ENCODE measurements at places on chromosomes 16 and 17.

GRCh38 chr17:82343560-82343959, 10.0 kb upstream of the SECTM1 start:
- DNase-seq = no peak

- no peak for DNase-seq
Measured at GRCh38 chr17:223723-224471, 42.4 kb upstream of the DOC2B start.

GRCh38 chr16:53821957-53822625, 118.1 kb downstream of the FTO start:
- no peak for DNase-seq

- DNase-seq = no peak
Measured at GRCh38 chr16:29645694-29646187, 17.3 kb upstream of the SPN start.

DNA sequence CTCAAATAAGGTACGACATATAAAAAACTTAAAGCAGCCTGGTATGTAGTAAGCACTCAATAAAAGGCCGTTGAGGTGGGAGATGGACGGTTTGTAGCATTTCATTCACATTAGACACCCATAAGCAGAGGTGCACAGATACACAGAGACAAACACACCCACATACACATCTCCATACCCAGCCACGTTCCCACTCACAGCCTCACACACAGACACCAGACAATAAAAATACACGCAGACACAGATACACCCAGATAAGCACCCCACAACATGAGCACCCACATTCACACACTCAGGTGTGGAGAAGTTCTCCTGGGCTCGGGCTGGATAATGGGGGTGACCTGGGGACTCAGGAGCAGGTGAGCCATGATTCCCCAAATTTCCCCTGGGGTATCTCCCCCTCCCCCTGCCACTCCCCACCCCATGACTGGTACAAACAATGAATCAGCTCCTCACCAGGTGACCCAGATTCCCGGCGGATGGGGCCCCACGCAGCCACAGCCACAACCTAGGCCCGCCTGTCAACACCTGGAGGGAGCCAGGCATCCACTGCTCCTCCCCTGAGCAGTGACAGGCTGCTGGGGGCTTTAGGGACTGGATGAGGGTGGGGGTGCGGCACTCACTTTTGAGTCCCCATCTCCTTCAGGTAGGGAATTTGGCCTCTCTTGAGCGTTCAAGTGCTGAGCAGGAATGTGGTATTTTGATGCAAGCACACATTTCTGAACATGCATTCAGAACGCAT, 2.7 kb downstream of the DLX3 start:
- no peak for DNase-seq

- no peak for DNase-seq
Measured at GRCh38 chr17:19418251-19418992, 7.4 kb downstream of the RNF112 start.

GRCh38 chr16:66800856-66801255, 528 bp downstream of the TERB1 start:
- DNase-seq = no peak

DNA sequence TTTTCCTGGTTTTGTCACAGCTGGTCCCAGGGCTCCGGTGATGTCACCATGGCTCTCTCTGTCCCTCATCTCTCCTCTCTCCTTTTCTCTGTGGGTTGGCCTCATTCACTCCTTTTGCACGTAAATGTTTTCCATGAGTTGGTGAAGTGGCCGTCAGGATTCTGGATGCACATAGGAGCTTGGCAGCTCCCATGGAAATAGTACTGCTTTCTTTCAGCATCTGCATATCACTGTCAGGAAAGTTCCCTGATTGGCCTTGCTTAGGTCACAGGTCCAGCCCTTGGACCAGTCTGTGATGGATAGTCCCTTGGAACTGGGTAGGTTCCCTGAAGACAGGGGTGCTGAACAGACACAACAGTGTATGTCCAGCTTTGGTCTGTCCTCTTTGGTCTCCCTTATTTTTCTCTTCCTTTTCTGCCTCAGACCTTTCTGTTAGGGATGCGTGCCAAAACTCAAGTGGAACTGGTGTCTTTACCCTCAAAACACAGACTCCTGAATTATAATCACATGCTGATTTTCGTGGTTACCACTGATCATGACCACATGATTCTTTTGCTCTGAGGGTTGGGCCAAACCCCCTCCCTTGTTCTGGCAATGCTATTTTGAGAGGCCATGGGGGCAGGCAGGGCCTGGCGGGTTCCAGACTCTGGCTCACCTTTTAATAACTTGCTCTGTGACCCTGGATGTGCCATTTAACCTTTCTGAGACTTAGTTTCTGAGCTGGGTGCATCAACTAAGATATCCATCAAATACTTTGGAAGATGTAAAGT, 99.0 kb downstream of the MSI2 start:
- DNase-seq = no peak

- DNase-seq = no peak
Measured at GRCh38 chr17:11438673-11439072, 159.6 kb upstream of the DNAH9 start.

- DNase-seq = no peak
Measured at GRCh38 chr17:48486557-48486956, 44.3 kb downstream of the HOXB1 start.

GRCh38 chr16:55842369-55843104, 9.6 kb upstream of the CES1 start:
- no peak for DNase-seq

DNA sequence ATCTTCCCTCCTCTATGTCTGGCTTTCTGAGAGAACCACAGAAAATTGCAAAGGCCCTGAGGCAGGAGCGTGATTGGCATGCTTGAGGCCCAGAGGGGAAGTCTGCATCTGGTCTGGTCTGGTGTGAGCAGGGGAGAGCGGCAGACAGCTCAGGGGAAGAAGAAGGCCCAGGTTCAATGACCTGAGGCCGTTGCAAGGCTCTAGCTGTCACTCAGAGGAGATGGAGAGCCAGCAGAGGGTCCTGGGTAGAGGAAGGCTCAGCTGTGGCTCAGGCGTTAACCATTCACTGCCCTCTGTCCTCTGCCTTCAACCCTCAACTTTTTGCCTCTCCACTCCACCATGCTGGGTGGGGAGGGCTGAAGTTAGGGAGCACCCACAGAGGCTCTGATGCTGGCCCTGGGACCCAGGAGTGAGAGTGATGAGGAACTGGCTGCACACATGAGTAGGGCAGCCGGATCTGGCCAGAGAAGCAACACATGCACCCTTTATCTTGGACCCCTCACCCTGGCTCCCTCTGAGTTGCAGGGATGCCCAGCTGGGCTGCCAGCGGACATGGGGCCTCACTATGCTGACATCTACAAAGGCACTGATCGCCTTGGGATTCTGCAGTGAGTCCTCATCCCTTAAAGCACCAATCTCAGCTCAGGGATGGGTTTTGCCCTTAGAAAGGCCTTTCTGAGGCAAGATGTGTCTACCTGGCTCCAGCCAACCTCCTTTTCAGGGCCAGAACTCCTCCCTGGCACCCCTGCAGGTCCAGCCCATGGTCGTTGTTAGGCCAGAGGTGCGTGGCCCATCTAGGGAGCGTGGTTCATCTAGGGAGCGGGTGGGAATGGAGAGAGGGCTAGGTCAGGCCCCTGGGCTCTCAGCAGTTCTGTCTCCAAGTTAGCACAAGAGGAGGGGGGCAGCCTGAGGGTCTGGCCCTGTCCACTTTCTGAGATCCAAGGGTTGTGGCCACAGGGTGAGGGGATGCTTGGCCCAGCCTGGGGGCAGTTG, 7.7 kb upstream of the KRTAP17-1 start:
- DNase-seq = no peak

GRCh38 chr16:72957303-72958277, 90.3 kb downstream of the ZFHX3 start:
- DNase-seq = no peak

DNA sequence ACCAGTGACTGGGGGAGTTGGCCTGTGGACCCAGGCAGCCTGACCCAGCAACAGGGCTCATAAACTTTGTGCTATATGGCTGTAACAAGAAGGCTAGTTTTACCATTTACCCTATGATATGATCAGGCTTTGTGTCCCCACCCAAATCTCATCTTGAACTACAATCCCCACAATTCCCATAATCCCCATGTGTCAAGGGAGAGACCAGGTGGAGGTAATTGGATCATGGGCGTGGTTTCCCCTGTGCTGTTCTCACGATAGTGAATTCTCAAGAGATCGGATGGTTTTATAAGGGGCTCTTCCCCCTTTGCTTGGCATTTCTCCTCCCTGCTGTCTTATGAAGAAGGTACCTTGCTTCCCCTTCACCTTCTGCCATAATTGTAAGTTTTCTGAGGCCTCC, 111.2 kb upstream of the NLRP1 start:
- DNase-seq = no peak

DNA sequence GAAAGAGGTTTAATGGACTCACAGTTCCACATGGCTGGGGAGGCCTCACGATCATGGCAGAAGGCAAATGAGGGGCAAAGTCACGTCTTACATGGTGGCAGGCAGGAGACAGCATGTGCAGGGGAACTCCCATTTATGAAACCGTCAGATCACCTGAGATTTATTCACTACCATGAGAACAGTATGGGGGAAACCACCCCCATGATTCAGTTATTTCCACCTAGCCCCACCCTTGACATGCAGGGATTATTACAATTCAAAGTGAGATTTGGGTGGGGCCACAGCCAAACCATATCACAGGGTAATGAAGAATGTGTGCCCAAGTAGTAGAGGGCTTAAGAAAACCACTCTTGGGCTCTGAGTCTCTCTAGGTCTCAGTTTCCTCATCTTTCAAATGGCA, 85.1 kb downstream of the PRKCB start:
- no peak for DNase-seq

DNA sequence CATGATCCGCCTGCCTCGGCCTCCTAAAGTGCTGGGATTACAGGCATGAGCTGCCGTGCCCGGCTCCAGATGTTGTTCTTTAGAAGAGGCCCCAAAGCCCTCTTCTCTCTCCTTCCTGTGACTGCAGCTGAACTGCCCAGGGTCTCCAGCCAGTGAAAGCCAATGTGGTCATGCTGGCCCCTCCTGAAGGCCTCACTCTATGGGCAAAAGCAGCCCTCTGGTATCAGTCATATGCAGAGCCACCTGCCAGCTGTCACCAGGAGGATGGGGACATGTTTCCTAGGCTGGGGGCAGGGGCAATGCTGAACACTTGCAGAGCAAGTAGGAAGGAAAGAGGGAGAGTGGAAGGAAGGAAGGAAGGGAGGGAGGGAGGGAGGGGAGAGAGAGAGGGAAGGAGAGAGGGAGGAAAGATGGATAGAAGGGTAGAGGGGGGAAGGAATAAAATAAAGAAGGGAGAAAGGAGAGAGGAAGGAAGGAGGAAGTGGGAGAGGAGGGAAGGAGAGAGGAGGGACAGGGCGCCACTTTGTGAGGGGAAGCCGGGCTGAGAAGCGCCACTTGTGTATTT, 36.0 kb downstream of the SOCS3 start:
- no peak for DNase-seq

- DNase-seq = no peak
Measured at GRCh38 chr17:81396722-81397313, 1.6 kb downstream of the BAHCC1 start.

GRCh38 chr16:85216522-85217375, 104.5 kb upstream of the CIBAR2 start:
- no peak for DNase-seq

DNA sequence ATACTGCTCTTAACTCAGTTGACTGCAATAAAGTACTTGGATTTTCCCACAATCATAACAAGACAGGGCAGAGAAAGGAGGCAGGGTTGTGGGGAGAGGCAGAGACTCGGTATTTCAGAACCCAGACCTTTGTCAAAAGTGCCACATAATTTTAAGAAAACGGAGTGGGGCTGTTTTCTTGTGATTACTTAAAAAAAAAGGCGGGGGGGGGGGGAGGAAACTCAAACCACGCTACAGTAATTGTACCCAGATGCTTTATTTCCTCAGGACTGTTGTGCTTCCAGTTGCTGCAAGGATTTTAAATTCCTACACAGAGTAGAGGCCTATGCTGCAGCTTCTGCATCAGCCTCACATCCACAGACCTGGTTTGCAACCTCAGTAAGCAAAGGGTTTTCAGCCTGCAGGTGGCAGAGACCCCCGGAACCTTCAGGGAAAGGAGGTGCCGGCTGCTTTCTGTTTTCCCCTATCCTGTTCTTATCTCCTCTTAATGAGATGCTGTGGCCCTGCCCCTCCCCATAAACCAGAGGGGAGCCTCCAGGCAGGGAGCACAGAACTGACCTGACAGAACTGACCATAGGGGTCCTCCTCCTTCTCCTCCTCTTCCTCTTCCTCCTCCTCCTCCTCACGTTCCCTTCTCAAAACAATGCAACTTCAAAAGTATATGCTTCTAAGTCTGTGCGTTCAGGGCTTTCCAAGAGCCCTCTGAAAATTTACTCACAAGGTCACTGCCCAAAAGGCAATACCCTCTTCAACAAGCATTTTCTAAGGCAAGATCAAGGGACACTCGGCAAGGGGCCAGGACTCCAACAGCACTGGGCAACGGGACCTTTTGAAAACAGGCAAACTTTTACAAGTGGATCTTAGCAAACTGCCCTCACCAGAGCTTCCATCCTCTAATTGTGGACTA, 7.5 kb downstream of the AXIN2 start:
- DNase-seq = no peak

DNA sequence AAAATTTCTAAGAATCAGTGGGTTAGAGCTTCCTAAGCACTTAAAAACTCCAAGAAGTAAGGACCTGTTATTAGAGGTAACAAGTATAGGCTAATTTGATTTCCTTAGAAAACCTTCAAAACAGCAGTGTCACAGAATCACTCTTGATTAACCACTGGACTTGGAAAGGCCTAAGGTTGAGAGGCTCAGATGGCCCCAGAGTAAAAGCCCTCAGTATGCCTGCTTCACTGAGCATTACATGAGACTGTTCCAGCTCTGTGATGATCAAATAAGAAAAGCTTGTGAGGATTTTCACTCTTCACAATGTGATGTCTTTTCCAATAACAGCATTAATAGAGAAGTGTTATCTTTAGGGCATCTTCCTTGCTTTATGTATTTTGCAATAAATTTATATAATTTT, 509.2 kb upstream of the HSBP1 start:
- DNase-seq = no peak

DNA sequence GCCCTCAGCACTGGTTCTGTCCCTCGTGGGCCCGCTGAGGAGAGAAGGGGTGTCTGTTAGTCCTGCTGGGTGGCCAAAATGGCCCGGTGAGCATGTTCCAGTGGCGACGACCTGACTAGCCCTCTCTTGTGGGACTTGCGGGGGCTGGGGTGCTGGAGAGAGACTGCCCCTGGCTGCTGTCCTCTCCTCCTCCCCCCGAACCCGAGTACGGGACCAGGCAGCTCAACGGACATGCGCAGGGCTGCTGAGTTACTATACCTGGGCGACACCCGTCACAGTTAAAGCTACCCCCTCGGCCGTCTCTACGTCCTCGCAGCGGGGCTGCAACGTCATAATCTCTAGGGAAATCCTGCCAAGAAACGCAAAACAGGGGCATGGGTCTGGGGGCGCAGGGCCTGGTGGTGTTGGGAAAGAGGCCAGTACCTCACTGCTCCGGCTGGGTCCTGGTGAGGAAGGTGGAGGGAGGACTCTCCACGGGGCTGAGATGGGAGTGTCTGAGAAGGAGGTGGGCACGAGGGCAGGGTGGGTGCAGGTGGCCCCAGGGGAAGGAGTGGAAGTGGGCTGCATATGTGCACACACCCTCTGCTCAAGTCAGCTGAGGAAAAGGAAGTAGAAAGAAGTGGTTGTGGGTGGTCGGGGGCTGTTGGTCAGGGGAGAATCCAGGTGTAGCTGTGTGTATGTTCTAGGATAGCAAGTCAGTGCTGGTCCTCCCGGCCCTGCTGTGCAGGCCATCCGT, 13.4 kb downstream of the FLOT2 start:
- DNase-seq = no peak

Data from anterior cingulate cortex (tissue), 58 donors.